Pericardium fibroblast (primary cell): ENCODE measurements at places on chromosomes 16 and 17. TPM values are rescaled to one million over a fixed set of nuclear protein-coding genes. Genes with fewer than 3 reads are reported as not detected.

The KCNG4 gene
- not detected in 2 replicates for total RNA-seq

The NETO2 gene
- 10.4 and 16.6 TPM in 2 replicates for total RNA-seq

The PPP1R27 gene
- total RNA-seq = not detected in 2 replicates

The ANKRD40CL gene
- not detected in 2 replicates for total RNA-seq

The PRKCB gene
- total RNA-seq = not detected in 2 replicates

The KRT222 gene
- not detected in 2 replicates for total RNA-seq

The TNP2 gene
- not detected in 2 replicates for total RNA-seq

The TERB1 gene
- total RNA-seq = not detected in 2 replicates

The HES7 gene
- 0.26 and 0.35 TPM in 2 replicates for total RNA-seq

The CDH5 gene
- 14.2 and 15.9 TPM in 2 replicates for total RNA-seq

The ABCA9 gene
- 45.8 and 56.8 TPM in 2 replicates for total RNA-seq

The MYH3 gene
- 1.3 and 31.8 TPM in 2 replicates for total RNA-seq

The MYBBP1A gene
- total RNA-seq = 42.4 and 52.6 TPM in 2 replicates

The TSNAXIP1 gene
- 0.26 and 0.58 TPM in 2 replicates for total RNA-seq

The PLXDC1 gene
- 0.09 and 0.70 TPM in 2 replicates for total RNA-seq

The TMEM170A gene
- total RNA-seq = 5.5 and 12.8 TPM in 2 replicates

The KRTAP9-4 gene
- not detected in 2 replicates for total RNA-seq

The HLF gene
- under 0.01 and 0.12 TPM in 2 replicates for total RNA-seq

The FNDC8 gene
- not detected in 2 replicates for total RNA-seq

The COPRS gene
- 78.6 and 105 TPM in 2 replicates for total RNA-seq

The KRT20 gene
- not detected in 2 replicates for total RNA-seq

The TMEM106A gene
- 0.68 and 3.0 TPM in 2 replicates for total RNA-seq

The FADS6 gene
- total RNA-seq = not detected in 2 replicates

The SALL1 gene
- 1.6 and 1.9 TPM in 2 replicates for total RNA-seq

The AHSP gene
- total RNA-seq = not detected in 2 replicates

The SDR42E2 gene
- not detected in 2 replicates for total RNA-seq

The RAMP2 gene
- 5.3 and 6.3 TPM in 2 replicates for total RNA-seq

The ABCC6 gene
- total RNA-seq = 0.09 and 0.35 TPM in 2 replicates

The GFOD2 gene
- 6.5 and 8.5 TPM in 2 replicates for total RNA-seq

The KRTAP2-1 gene
- not detected in 2 replicates for total RNA-seq

The PRMT7 gene
- 20.5 and 22.7 TPM in 2 replicates for total RNA-seq

The ADGRG1 gene
- 0.68 and 2.3 TPM in 2 replicates for total RNA-seq

The WNT9B gene
- not detected in 2 replicates for total RNA-seq

The SCN4A gene
- total RNA-seq = under 0.01 TPM in 1 of 2 replicates, not detected in the other

The VTN gene
- 17.4 and 23.3 TPM in 2 replicates for total RNA-seq

The DPEP3 gene
- not detected in 2 replicates for total RNA-seq

The ICAM2 gene
- total RNA-seq = 0.70 and 0.77 TPM in 2 replicates

The CACNG3 gene
- total RNA-seq = not detected in 2 replicates

The CIBAR2 gene
- not detected in 2 replicates for total RNA-seq
